Transverse colon (tissue), 4 donors: ENCODE measurements at places on chromosomes 3 and 15.

- DNase-seq, result no peak
Observed at GRCh38 chr3:162538906-162539305, 1042.3 kb downstream of the OTOL1 start.

DNA sequence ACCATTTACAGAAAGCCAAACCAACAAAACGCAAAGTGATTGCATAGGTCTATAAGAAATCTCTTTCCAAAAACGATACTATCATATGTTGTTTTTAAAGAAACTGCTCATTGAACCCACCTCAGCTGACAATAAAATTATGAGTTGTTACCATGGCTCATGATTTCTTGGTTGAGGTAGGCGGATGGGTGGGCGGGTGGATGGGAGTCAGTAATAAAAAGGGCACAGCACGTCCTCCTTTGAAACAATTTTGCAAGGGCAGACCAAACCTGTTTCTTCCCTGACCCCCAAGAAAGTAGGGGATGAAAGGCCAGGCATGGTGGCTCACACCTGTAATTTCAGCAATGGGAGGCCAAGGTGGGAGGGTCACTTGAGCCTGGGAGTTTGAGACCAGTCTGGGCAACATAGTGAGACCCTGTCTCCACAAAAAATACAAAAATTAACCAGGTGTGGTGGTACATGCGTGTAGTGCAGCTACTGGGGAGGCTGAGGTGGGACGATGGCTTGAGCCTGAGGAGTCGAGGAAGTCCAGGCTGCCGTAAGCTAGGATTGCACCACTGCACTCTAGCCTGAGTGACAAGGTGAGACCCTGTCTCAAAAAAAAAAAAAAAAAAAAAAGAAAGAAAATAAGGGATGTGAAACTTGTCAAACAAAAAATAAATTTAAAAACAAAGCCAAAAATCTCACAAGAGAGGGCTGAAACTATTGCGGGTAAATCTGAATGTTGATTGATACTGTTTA lies 2.1 kb downstream of the ABHD10 start:
- DNase-seq, result no peak

- no peak for DNase-seq
Observed at GRCh38 chr15:48823706-48824105, 12.8 kb upstream of the CEP152 start.

GRCh38 chr15:86300390-86301125 lies 220.9 kb downstream of the AGBL1 start:
- DNase-seq, result no peak

DNA sequence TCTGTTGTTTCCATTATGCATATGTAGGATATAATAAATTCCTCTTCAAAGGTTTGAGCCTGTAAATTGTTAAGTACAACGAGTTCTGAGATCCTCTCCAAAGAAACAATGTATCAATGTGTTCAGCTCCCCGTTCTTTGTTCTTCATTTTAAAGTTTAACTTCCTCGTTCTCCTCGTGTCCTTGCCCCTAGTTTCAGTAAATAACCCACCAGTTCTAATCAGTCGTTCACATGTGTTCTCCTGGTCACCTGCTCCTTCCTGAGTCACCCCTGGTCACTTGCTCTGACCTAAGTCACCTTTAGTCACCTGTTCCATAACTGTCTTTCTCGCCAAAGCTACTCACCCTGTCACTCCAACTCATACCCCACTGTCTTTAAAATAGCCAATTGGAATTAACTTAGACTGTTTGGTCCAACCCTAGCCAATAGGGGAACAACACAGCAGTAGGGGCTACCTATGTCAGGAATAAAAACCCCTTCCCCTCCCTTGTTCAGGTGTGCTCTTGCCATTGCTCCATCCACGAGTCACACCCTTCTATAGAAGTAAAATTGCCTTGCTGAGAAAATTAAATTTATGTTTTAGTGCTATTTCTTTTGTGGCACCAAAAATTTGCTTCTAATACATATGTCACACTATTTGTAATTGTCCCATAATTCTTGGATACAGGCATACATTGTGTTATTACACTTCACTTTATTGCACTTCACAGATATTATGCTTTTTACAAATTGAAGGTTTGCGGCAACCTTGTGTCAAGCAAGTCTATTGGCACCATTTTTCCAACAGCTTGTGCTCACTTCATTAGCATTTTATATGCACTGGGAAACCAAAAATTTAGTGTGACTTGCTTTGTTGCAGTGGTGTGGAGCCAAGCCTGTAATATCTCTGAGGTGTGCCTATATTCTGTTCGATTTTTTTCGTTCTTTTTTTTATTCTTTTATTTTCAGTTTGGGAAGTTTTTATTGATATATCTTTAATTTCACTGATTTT lies 15.3 kb upstream of the MCF2L2 start:
- no peak for DNase-seq

- no peak for DNase-seq
Observed at GRCh38 chr3:27575499-27575898, 91.3 kb upstream of the SLC4A7 start.

DNA sequence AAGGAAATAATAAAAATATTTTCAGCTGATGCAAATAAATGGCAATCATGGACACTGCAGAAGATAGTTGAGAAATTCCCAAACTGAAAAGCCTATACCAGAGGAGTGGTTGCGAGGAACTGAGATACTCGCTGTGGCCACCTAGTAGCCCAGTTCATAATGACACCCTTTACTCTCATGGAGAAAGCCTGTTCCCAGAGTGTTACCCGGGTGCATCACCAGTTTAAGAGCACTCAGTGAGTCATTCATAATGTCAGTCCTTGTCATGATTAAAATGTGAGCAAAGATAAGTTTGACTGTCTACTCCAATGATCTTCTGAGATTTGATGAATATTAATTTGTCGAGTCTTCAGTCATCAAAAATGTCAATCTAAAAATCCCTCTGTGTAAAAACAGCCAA lies 138.4 kb upstream of the LRRC3B start:
- no peak for DNase-seq

DNA sequence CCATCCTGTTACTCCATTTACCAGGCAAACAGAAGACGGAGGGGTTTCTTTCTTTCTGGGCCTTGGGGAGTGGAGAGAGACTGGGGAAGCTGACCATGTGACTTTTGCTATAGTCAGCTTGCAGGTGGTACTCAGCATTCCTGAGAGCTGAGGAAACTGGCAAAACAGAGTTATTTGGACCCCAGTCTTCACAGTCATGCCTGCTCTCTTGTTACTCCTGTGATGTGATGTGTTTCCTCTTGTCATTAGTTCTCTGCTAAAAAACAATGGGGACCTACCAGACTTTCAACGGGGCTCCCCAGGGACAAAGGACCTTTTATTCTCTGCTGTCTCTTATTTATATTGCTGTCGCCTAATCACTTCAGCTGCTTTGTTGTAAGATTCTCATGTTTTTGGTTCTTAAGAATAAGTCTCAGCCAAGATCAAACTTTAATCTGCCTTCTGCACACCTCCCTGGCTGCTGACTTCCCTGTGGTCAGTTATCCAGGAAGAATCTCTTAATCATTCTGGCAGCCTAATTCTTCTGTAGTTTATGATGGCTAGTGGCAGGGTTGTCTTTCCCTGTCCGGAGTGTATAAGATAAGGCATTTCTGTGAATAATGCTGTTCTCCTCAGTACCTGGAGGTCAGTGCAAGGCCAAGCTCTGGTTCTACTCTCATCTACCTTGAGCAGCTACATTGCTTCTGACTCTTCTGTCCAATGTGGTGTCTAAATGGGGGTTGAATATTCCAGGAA lies 8.8 kb downstream of the STARD9 start:
- no peak for DNase-seq

GRCh38 chr15:67166280-67167009 lies 88.0 kb downstream of the AAGAB start:
- no peak for DNase-seq

- peak; percentile 43 for DNase-seq
Observed at GRCh38 chr15:89335298-89336041, 846 bp upstream of the POLG start.

DNA sequence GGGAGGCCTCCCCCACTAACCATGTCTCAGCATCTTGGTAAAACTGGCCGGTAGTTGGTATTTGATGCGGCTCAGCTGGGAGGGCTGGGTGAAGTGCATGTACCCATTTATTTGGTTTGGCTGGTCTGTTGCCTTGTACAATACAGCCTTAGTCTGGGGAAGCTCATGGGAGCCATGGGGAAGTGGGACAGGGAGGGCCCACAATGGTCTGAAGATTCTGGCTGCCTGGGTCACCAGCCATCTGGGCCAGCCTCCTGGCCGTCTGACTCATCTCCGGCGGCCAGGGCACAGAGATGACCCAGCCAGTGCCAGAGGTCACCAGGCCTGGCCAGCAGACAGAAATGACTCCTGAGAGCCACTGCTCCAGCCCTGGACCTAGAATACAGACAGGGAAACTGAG lies 51.6 kb upstream of the SMAD6 start:
- no peak for DNase-seq

- DNase-seq, result no peak
Observed at GRCh38 chr3:72494626-72495025, 353.6 kb downstream of the SHQ1 start.

- no peak for DNase-seq
Observed at GRCh38 chr15:31012455-31012854, 21.0 kb upstream of the MTMR10 start.
